AG04450 (cell line): ENCODE measurements at places on chromosomes 11 and 22.

GRCh38 chr11:10302744-10303557, 1.9 kb upstream of the ADM start:
- DNase-seq, result no peak

- DNase-seq, result no peak
These were observed 4.8 kb upstream of the HBD start for GRCh38 chr11:5239046-5239445.

- no peak for DNase-seq
These were observed 58.9 kb upstream of the MYEOV start for GRCh38 chr11:69234740-69235710.

DNA sequence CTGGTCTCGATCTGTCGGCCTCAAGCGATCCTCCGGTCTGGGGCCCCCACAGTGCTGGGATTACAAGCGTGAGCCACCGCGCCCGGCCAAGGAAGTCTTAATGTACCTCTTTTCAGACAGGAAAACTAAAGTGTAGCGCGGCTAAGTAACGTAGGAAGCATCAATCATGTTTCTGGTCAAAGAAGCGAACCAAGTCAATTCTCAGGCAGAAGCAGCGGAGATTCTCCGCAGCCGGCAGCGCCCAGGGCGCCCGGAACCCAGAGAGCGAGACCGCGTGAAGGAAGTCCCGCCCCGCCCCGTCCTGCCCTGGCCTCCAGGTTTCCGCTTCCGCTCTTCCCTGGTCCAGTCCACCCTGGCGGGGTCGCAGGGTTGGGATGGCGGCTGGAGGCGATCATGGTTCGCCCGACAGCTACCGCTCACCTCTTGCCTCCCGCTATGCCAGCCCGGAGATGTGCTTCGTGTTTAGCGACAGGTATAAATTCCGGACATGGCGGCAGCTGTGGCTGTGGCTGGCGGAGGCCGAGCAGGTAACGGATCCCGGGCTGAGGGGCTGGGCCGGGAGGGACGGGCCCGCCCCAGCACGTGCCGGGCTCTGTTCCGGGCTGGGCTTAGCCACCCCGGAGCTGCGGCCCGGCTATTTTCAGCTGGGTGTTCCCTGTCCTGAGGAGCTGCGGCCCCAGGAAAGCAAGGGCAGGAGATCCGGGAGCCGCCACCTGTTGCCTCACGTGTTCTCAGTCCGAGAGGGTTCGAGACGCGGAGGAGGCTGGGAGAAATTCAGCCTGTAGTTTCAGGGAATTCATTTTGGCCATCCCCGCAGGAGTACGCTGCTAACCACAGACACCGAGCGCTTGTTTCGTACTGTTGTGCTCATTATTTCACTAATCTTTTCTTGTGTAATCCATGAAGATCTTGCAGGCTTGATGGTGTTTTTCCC, at the start of gene ADSL:
Gene ADSL (plus strand): TSS at position 316 of the 934 bp plus-strand sequence. CDS start 59 bp downstream, at position 375.
- peak; percentile 56 for DNase-seq

DNA sequence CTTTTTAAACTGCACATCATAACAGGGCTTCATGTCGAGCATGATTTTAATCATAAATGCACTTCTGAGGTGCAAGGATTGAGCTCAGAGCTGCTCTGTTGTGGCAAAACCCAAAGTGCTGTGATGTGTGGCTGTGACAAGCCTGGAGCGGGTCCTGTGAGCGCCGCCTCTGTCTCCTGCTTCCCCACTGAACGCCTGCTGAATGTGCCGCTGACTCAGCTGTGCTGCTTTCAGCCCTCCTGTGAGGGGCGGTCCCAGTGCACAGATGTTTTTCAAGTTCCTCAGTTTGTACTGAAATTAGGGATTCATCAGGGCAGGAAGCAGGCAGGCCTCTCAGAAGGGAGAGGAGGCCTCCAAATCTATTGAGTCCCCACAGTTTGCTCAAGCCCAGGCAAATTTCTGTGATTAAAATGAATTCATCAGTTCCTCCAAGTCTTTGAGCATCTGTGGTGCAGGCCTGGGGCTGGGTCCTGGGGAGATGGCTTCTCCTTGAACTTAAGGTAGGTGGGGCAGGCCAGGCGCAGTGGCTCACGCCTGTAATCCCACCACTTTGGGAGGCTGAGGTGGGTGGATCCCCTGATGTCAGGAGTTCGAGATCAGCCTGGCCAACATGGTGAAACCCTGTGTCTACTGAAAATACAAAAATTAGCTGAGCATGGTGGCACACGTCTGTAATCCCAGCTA, 3.0 kb upstream of the GTSE1 start:
- DNase-seq, result no peak

- no peak for DNase-seq
These were observed 22.0 kb upstream of the IRAG1 start for GRCh38 chr11:10715571-10715970.

DNA sequence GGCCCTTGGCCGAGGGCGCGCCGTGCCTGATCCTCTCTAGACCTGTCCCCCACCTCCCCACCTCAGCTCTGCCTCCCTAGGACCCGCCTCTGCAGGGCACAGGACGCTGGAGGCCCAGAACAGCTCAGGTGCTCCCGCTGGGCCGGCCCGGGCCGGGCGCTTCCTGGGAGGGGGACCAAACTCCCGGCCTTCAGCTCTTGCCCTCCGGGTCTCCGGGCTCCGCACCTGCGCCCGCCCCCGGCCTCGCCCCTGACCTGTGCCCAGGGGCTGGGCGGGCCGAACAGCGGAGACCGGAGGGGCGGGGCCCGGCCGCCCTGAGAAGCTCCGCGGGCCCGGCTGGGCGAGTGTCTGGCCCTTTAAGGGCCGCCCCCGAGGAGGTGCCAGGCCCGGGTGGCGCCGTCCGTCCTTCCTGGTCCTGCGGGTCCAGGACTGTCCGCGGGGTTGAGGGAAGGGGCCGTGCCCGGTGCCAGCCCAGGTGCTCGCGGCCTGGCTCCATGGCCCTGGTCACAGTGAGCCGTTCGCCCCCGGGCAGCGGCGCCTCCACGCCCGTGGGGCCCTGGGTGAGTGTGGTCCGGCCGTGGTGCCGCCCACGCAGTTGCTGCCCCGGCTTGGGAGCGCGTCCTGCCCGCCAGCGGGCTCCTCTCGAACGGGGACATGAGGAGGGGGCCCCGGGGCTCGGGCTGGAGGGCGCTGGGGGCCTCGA, at the start of gene SSH3:
Gene SSH3 (plus strand): TSS at position 399 of the 703 bp plus-strand sequence. CDS start 96 bp downstream, at position 495.
- no peak for DNase-seq

DNA sequence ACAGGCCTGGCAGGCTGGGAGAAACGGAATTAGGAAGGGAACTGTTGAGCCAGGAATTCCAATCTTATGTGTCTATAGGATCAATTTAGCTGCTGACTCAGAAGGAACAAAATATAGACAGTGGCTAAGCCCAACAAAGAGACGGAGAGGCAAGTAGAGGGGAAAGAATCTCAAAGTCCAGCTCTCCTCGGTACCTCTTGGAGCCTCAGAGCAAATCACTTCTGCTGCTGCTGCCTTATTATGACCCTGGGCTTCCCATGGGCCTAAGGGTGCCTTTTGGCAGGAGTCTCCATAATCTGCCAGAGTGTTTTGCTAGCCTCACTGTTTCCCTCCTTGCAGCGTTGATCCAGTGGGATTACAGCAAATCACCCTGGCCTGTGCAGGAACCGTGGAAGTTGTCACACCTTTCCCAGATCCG, 31.7 kb downstream of the PAX6 start:
- peak; percentile 43 for DNase-seq

- no peak for DNase-seq
These were observed 48.6 kb downstream of the ELFN2 start for GRCh38 chr22:37378642-37379058.

GRCh38 chr22:49260681-49261580, 566.7 kb downstream of the BRD1 start:
- DNase-seq, result no peak

DNA sequence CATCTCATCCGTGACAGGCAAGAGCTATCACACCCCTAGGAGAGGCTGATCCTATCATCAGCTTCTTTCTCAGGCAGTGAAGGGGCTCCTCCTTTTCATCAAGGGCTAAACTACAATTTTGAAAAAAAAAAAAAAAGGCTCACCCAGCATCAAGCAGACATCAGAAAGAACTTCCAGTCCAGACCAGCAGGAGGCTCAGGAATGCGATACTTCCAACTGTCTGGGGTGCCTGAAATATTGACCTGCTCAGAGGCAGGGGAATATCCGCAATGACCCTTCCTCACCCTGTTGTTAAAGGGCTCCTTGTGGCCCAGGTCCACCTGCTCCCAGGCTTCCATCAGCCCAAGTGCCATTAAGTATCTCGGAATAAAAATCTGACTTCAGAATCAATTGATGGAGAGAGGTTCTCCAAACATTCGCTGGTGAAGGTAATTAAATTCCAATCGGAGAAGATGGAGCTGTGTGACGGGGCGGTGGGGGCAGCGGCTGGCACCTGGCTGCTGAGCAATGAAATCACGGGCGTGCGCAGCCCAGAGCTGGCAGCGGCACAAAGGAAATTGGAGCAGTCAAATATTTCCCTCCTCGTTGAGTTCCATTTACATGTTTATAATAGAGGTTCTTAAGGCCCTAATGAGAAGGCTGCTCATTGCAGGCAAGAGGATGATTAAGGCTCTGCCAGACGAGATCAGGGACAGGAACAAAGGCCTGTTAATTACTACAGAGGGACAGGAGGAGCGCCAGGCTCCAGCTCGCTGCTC, 69.0 kb upstream of the THY1 start:
- DNase-seq, result no peak
